Tibial artery (tissue), 4 donors: ENCODE measurements at places on chromosomes 1 and 21.

DNA sequence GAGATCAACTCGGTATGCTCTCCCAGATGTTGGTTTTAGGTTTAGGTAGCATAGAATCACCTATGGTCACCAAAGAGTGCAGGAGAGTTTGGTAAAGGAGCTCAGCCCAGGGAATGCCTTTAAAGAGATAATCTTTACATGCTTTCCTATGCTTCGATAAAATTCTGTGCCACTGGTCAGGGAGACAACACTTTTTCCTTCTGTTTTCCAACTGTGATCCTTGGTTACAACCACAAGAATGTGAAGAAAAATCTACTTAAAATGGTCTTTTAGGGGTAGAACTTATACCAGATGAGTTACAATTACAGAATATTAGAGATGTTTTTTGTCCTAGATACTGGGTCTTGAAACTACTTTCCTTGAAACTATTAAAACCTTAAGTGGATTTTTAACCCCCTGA lies 895.6 kb downstream of the TTLL7 start:
- DNase-seq: no peak

DNA sequence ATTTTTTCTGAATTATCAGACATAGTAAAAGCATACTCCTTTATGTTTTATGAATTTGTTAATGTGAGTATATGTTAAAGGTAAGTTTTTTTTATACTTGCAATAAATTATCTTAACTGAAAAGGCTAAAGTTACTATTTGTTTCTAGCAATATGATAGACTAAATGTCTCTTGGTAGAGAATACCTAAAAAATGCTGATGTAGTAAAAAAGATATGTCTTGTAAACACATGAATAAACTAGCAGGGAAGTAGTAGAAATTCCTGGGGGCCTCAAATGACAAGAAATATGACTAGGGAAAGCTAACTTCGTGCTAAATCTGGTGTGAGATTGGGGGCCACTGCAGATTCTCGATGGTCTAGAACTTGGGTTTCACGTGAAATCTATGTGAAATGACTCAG lies 188.1 kb upstream of the CACNA1E start:
- DNase-seq: no peak

- peak; percentile 99 for DNase-seq
Measured at GRCh38 chr1:234533975-234534876, 55.2 kb upstream of the TARBP1 start.

- DNase-seq: no peak
Measured at GRCh38 chr1:210321131-210321530, 7.6 kb upstream of the HHAT start.

GRCh38 chr1:112393631-112393974 lies 2.4 kb upstream of the CTTNBP2NL start:
- DNase-seq: no peak

GRCh38 chr1:9149837-9150581 lies 21.1 kb upstream of the GPR157 start:
- no peak for DNase-seq

DNA sequence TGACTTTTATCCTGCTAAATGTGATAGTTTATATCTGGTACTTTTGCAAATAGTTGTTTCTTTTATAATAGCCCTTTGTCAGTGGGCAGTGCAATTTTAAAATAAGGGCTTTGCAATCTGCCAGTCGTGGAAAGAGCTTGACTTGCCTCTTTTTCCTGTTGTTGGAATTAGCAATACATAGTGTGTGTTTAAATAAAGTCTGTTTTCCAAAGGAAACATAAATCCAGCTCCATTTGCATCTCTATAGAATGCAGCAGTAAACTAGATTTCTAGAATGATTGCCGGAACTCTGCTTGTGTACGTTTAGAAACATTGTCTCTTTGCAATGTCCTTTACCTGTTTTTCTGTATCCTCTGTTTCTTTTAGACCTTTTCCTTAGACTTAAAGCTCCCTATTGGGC lies 33.1 kb downstream of the GABPA start:
- DNase-seq: no peak

GRCh38 chr1:53280496-53280895 lies 42.2 kb upstream of the MAGOH start:
- no peak for DNase-seq

- DNase-seq: no peak
Measured at GRCh38 chr1:29991025-29991424, 732.4 kb downstream of the MATN1 start.
